ENCODE measurements at places on chromosomes 2 and 18.

- DNase-seq: no peak
Observed at GRCh38 chr2:196076778-196077568, 8.3 kb upstream of the DNAH7 start.

DNA sequence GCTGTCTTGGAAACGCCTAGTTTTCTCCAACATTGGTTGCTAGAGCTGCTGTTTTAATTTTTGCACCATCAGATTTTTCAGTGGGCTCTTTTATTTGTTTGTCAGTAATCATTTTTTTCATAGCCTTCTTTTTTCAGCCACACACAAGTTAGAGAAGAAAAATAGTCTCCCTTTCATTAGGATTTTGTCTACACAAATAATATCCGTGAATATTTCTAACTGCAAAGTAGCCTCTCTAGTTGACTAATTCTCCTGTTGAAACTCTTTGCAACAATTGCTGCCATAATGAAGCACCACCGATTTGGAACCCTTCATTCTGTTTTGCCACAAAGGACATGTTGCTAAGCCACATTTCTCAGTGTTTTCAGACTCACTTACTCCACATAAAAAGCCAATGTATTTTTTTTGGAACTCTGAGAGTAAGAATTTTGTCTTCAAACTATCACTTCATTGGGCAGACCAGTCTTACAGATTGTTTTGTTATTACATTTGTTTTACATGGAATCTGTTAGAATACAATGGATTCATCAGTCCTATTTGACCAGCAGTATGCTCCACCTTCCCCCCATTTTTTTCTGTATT, 9.6 kb downstream of the KCNJ3 start:
- DNase-seq: no peak

- DNase-seq: no peak
Observed at GRCh38 chr2:145652571-145653545, 1132.9 kb upstream of the ZEB2 start.

- no peak for DNase-seq
Observed at GRCh38 chr18:51029378-51029693, 677 bp upstream of the SMAD4 start.

GRCh38 chr2:52341732-52342131, 1309.8 kb upstream of the NRXN1 start:
- no peak for DNase-seq

Data from CD4-positive, alpha-beta T cell treated with Interleukin-6 at 100 ng/mL for 8 hours (primary cell).